ENCODE measurements at places on chromosomes 5 and 9. TPM values are rescaled to one million over a fixed set of nuclear protein-coding genes. Genes with fewer than 3 reads are reported as not detected.
A peak's percentile ranks its signal among the peaks of the same experiment; 100 is the strongest.

SERF1A gene
- total RNA-seq = 13.8 TPM

CTXN3 gene
- total RNA-seq = not detected

FCN2 gene
- not detected for total RNA-seq

RNF180 gene
- total RNA-seq = not detected

DNA sequence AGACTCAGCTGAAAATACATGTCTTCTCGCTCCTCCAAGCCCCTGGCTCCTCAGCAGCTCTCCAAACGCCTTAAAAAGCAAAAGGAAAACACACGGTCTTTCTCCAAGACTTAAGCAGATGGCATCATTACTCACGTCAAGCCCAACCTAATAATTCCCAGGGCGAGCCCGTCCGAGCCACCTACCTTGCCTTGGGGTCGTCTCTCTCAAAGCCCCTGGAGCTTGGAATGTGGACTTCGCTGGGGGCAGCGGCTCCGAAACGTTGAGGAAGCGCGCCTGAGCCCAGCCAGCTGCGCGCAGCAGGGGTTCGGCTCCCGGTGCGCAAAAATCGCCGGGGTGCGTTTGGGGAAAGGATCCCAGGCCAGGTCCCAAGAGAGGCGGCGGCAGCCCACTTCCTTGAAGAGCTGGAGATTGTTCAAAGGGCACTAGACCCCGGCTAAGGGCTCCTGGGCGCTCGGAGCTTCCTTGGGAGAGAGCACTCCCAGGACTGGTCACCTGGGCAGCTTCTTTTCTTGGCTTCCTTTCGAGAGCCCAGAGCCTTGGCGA, 395 bp downstream of the DRD1 start:
- no peaks in the 10 kb centered on the region for H3K36me3 ChIP-seq
- DNase-seq = no peak
- H3K27ac ChIP-seq = no peak overlapping the region
- H3K4me1 ChIP-seq = peaks cover 13% of the 10 kb centered on the region
- H3K4me3 ChIP-seq = no peak overlapping the region
- peaks cover 19% of the 10 kb centered on the region for H3K27me3 ChIP-seq

GRCh38 chr9:30932226-30932625, 1452.2 kb upstream of the ACO1 start:
- no peak overlapping the region for H3K4me3 ChIP-seq
- H3K4me1 ChIP-seq = no peaks in the 10 kb centered on the region
- no peaks in the 10 kb centered on the region for H3K27me3 ChIP-seq
- no peak for DNase-seq
- no peaks in the 10 kb centered on the region for H3K36me3 ChIP-seq

GRCh38 chr5:156591631-156592030, 258.5 kb upstream of the PPP1R2B start:
- no peak for DNase-seq
- H3K36me3 ChIP-seq = no peaks in the 10 kb centered on the region
- no peak overlapping the region for H3K27ac ChIP-seq
- H3K4me1 ChIP-seq = no peaks in the 10 kb centered on the region

GRCh38 chr9:133099726-133100505, 21.1 kb downstream of the RALGDS start:
- H3K4me3 ChIP-seq = no peak overlapping the region
- H3K27me3 ChIP-seq = no peaks in the 10 kb centered on the region
- peaks cover 71% of the 10 kb centered on the region for H3K36me3 ChIP-seq
- no peak for DNase-seq
- no peak overlapping the region for H3K27ac ChIP-seq

GRCh38 chr9:125558453-125559092, 148.4 kb downstream of the MAPKAP1 start:
- peak; percentile 53 for DNase-seq
- no peaks in the 10 kb centered on the region for H3K4me1 ChIP-seq
- H3K27me3 ChIP-seq = no peaks in the 10 kb centered on the region
- H3K36me3 ChIP-seq = no peaks in the 10 kb centered on the region
- no peak overlapping the region for H3K27ac ChIP-seq

GRCh38 chr5:26386532-26386931, 651.9 kb downstream of the CDH9 start:
- DNase-seq = no peak
- no peaks in the 10 kb centered on the region for H3K4me1 ChIP-seq
- H3K4me3 ChIP-seq = no peak overlapping the region
- no peak overlapping the region for H3K27ac ChIP-seq
- H3K36me3 ChIP-seq = no peaks in the 10 kb centered on the region

DNA sequence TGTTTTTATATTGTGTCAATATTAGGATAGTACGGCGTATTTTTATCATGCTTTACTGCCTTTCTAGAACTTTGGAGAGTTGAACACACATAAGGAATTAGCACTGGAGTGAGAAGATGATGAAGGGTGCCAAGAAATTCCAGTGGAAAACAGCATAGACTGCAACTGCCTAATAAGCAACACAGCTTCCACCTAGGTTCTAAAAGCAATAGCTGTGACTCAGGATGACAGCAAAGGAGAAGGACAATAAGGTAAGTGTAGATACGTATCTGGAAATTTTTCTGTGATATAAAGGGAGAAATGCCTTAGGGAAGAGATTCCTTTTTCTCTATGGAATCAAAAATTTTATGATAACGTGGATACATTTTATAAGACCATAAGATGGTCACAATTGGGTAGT, 7.4 kb downstream of the PTPRD start:
- H3K27ac ChIP-seq = no peak overlapping the region
- no peak overlapping the region for H3K4me3 ChIP-seq
- no peak for DNase-seq
- no peaks in the 10 kb centered on the region for H3K27me3 ChIP-seq

GRCh38 chr5:146026307-146027010, 78.9 kb downstream of the PLAC8L1 start:
- no peaks in the 10 kb centered on the region for H3K27me3 ChIP-seq
- H3K27ac ChIP-seq = no peak overlapping the region
- H3K4me3 ChIP-seq = no peak overlapping the region
- H3K4me1 ChIP-seq = no peaks in the 10 kb centered on the region
- H3K36me3 ChIP-seq = no peaks in the 10 kb centered on the region

DNA sequence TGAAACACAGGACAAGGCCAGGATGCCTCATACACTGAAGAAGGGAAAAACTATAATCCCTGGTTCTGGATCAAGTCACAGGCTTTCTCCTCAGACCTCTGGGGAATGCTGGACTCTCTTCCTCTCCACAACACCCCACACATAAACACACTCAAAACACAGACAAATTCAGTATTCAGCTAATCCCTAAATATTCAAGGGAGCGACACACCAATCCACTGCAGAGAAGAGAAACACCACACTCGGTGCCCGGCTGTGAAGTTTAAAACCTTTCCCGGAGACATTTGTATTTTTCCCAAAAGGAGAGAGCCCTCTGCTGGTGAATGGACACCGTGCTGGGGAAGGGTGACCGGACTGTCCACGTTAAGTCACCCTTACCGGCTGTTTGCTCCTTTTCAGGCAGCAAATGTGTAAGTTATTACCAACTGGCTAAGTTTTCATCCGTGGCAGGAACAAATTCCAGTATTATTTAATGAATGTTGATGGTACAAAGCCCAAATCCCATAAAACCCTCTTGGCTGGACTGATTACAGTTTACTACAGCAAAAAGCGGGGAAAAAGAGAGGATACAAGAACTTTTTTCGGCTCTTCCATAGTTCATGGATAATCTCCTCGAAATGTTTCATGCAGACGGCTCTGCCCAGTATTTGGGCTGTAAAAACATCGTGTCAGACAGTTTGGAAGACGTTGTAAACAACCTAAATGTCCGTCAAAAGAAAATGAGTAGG, 130.9 kb upstream of the SLC30A5 start:
- no peaks in the 10 kb centered on the region for H3K36me3 ChIP-seq
- no peak for DNase-seq
- H3K4me3 ChIP-seq = no peak overlapping the region
- no peaks in the 10 kb centered on the region for H3K27me3 ChIP-seq
- H3K27ac ChIP-seq = no peak overlapping the region

DNA sequence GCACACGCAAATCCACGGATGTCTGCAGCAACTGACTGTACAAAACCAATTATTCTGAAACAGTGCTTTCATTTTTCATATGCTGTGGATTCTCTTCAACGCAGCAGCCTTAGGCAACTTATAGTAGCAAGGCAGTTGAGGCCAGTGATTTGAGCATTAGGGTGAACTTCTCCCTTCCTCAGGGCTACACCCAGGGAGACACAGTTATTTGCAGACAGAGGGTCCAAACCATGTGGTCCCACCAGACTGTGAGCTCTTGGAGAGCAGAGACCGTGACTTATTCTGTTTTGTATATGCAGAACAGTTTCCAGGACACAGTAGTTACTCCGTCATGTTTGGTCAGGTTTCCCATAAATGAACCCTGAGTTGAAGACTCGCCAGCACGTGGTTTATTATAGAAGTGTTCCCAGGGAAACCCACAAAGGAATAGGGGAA, 19.0 kb upstream of the WHRN start:
- no peak overlapping the region for H3K27ac ChIP-seq
- H3K27me3 ChIP-seq = peaks cover 2% of the 10 kb centered on the region
- H3K4me1 ChIP-seq = no peaks in the 10 kb centered on the region
- no peaks in the 10 kb centered on the region for H3K36me3 ChIP-seq
- no peak overlapping the region for H3K4me3 ChIP-seq

GRCh38 chr5:176658817-176659511, 11.7 kb downstream of the TSPAN17 start:
- no peaks in the 10 kb centered on the region for H3K27me3 ChIP-seq
- H3K4me1 ChIP-seq = peaks cover 41% of the 10 kb centered on the region
- H3K4me3 ChIP-seq = peak overlapping the region; percentile 42
- no peaks in the 10 kb centered on the region for H3K36me3 ChIP-seq

DNA sequence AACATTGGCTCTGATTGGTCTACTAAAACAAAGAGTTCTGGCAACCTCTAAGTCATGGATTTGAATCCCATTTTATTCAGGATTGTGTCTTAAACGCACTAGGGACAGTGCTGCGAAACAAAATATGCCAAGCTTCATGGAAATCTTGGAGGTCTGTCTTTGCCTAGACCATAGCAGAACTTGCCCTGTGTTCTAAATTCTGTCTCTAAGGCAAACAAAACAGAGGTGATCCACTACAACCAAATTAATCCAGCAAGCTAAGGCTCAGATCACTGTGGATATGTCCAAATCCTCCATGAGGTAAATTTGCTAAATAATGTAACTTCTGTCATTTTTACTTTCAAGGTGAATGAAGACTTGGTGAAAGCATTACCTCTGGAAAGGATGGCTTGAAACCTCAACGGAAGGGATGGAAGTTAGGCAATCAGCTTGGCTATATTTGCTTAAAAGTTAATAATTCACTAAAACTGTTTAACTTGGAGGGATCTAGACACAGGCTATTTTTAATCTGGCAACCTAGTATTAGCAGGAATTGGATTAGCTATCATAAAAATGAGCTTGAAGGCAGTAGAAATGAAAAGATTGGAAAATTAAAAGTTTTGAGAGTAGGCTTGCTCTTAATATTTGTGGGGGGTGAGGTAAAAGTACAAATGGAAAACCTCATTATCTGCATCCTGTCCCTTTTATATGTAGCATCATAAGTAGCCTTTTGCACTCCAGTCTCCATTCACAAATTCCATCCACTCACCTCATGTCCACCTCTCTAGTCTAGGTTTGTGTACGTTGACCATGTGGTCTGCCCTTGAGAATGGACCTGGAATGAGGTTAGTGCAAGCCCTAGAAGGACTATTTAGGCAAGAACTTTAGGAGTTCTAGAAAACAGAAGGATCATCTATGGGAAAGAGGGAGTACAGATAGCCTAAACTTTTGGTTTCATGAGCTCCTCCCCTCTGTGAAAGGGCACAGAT, 176.2 kb downstream of the SMC2 start:
- no peak overlapping the region for H3K27ac ChIP-seq
- no peak overlapping the region for H3K4me3 ChIP-seq

- no peaks in the 10 kb centered on the region for H3K36me3 ChIP-seq
- no peaks in the 10 kb centered on the region for H3K4me1 ChIP-seq
- no peaks in the 10 kb centered on the region for H3K27me3 ChIP-seq
- no peak for DNase-seq
- H3K4me3 ChIP-seq = no peak overlapping the region
Observed at GRCh38 chr9:80509358-80509757, 937.6 kb downstream of the TLE4 start.

GRCh38 chr5:2382776-2383697, 368.4 kb downstream of the IRX2 start:
- H3K36me3 ChIP-seq = no peaks in the 10 kb centered on the region
- no peaks in the 10 kb centered on the region for H3K4me1 ChIP-seq
- no peaks in the 10 kb centered on the region for H3K27me3 ChIP-seq
- H3K27ac ChIP-seq = no peak overlapping the region

DNA sequence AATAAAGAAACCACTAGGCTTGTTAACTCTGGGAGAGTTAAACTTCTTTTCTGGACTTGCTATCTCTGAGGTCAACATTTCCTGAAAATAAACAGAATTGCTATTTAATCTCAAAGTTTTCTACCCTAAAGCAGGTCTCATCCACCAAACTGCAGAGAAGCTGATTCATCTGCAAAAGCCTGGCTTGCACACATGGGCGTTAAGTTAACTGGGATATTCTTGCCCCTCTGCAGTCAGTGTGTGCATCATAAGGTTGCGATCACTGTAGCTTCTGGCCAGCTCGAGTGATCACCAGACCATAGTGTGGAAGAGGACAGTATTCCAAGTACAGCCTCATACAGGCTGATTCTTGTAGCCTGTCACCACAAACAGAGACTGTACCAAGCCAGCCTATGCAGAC, 99.2 kb downstream of the SPOCK1 start:
- no peaks in the 10 kb centered on the region for H3K4me1 ChIP-seq
- H3K27me3 ChIP-seq = no peaks in the 10 kb centered on the region
- no peaks in the 10 kb centered on the region for H3K36me3 ChIP-seq
- DNase-seq = no peak

DNA sequence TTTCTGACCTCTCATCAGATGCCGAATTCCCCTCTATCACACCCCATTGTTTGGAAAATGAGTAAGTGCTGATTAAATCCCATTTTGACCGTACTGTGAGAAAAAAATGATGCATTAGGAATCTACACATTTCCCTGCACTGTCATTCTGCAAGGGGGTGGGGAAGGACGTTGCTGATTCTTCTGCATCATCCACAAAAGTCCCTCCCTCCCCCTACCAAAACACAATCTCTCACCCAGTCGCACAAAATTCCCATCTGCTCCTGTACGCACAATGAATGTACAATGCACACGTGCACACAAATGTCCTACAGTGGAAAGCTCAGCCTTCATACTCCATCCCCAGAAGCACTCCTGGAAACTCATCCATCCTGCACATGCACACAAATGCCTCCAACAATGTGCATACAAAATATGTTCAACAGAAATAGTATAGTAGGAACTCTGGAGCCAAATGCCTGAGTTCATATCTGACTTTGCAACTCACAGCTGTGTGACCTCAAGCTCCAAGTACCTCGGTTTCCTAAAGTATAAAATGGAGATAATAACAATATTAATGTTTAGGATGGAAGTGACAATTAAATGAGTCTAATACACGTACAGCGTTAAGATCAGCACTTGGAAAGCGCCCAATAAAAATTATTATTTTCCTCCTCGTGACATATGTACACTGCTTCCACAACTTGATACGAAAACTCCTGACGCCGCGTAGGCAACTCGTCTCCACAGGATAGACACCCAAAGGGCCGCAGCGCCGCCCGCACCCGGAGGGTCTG, 809 bp downstream of the TNIP1 start:
- H3K4me3 ChIP-seq = peak overlapping the region; percentile 27
- H3K27me3 ChIP-seq = no peaks in the 10 kb centered on the region
- DNase-seq = no peak
- H3K36me3 ChIP-seq = peaks cover 13% of the 10 kb centered on the region
- peaks cover 89% of the 10 kb centered on the region for H3K4me1 ChIP-seq

- H3K4me3 ChIP-seq = no peak overlapping the region
- no peaks in the 10 kb centered on the region for H3K27me3 ChIP-seq
- no peak for DNase-seq
Observed at GRCh38 chr9:15403155-15403554, 19.5 kb upstream of the SNAPC3 start.
